ENCODE measurements at places on chromosomes 7 and 10.

GRCh38 chr10:86665218-86665607, 3.1 kb upstream of the LDB3 start:
- no peak for DNase-seq

DNA sequence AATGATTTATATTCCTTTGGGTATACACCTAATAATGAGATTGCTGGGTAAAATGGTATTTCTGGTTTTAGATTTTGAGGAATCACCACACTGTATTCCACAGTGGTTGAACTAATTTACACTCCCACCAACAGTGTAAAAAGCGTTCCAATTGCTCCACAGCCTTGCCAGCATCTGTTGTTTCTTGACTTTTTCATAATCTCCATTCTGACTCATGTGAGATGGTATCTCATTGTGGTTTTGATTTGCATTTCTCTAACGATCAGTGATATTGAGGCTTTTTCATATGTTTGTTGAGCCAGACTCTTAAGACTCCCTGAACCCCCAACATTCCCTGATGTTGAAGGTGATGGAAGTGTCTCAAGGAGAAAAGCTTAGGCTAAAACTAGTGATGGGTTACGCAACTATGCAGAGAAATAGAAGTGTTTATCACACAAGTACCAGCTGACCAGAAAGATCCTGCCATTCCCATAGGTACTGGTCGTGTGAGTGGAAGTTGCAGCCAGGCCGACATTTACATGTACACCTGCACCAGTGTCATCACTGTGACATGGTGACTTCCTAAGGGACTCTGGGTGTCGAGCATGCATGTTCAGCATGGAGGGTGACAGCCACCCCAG, 711.2 kb upstream of the NRP1 start:
- DNase-seq = no peak

DNA sequence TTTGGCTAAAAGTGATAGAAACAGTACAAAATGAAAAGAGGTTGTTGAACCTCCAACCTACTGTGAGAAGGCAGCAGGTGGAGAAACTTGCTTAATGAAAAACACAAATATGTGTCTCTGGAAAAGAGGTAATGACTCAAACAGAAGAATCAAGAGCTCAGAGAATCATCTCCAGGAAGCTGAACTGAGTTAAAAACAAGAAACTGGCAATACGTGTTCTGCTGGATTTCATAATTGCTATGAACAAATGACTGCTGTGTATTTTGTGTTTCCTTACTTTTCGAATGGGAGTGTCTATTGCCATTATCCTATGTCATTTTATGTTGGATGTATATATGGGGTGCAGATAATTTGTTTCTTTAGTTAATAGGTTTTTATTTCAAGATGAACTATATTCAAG, 401.1 kb downstream of the DGKB start:
- DNase-seq = no peak

DNA sequence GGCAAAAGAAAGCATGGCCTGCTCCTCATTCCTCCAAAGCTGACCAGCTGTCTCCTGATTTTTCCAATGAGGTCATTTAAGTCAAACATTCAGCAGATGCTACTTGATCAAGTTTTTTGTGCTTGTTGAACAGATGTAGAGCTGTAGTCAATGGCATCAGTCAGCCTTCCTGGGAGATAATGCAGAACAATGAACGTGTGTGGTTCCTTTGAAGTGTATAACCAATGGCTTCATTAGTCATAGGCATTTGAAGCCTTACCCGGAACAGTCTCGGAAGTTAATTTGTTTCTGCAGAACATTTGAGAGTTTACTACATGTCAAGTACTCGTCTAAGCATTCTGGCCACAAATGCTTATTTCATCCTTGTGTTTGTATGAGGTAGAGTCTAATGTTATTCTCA, 227.1 kb downstream of the ADRA2A start:
- no peak for DNase-seq

- no peak for DNase-seq
Observed at GRCh38 chr7:15845868-15846267, 159.4 kb upstream of the MEOX2 start.
